Esophagus squamous epithelium (tissue), 5 donors: ENCODE measurements at places on chromosomes 3 and 15.

DNA sequence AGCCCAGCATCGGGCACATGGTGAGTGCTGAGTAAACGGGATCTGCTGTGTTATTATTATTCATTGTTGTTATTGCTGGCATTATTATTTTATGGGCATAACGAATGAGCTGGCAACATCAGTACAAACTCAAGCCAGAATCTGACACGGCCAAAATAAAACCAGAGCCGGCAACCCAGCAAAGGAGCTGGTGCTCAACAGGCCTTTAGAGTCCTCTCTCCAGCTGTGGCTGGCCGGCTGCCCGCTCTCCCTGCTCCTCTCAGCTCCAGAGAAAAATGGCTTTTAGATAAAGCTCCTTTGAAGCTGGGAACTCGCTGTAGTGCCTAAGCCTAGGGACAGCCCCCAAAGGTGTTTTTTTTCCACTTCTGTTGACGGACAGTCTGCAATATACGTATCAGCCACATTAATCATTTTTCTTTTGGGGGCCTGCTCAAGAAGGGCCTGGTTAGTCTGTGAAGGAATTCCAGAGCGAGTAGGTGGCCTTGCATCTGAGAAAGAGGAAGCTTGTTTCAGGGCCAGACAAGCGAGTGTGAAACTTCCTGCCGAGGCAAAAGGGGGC lies 193.9 kb upstream of the UBE2E1 start:
- DNase-seq: no peak

GRCh38 chr3:37964716-37965115 lies 25.9 kb upstream of the VILL start:
- DNase-seq: no peak

- DNase-seq: no peak
Observed at GRCh38 chr15:88647351-88648105, 8.7 kb downstream of the ISG20 start.

DNA sequence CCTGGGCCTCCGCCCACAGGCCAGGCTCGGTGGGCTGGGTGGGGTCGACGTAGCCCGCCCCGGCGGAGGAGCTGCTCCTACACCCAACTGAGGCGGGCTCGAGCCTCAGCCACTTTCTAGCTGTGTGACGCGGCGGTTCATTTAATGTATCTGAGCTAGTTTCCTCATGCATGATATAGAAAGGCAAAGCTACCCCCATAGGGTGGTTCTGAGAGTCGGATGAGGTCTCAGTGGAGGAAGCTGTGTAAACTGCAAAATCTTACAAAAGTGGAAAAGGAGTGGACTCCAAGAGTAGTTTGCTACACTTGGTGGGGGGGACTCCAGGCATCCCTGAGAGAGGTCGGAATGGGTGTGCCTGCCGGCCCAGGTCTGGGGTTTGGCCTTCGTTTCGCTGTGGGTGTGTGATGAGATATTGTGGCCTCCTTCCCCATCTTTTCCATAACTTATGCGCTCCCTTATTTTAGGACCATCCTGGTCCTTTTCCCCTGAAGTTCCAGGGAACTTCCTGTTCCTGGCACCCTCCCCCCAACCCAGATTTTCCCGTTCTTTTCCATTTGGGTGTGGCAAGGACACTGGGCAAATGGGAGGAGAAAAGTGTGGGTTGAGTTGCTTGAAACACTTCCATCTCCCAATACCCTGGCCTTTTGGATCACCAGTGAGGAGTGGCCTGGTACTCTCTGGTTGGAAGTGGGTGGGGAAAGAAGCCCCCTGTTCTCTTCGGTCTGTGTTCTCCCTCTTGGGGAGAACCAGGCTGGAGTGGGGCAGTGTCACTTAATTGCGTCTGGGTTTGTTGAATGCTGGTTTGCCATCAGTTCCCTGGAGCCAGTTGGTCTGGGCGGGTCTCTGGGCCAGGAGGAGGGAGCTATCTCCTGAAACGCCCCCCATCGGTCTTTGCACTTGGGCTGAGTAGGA lies 1.1 kb downstream of the PDIA5 start:
- no peak for DNase-seq

- no peak for DNase-seq
Observed at GRCh38 chr3:114319453-114319852, 25.6 kb downstream of the TIGIT start.

DNA sequence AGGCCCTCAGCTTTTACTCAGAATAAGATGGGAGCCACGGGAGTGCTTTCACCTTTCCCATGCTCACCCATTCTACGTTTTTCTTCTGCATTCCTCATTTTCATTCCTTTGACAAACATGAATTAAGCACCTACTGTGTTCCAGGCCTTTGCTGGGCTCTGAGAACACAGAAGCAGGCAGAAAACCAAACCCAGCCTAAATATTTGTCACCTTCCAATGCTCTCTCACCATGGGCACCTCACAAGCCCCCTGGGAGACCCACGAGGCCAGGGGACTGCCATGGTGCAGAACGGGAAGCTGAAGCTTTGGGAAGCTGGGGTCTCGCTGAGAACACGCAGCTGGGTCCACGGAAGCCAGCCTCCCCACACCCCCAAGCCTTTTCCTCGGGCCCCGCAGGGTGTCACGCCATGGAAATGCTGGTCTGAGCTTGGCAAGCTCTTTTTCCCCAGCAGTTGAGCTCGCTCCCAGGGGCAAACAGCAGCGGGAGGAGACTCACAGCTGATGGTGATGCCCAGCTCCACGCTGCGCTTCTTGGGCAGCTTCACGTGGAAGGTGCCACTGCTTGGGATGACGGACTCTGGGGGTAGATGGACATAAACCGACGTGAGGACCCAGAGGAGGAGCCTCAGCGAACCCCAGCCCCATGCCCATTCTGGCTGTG lies 27.7 kb downstream of the GRIP2 start:
- DNase-seq: no peak

DNA sequence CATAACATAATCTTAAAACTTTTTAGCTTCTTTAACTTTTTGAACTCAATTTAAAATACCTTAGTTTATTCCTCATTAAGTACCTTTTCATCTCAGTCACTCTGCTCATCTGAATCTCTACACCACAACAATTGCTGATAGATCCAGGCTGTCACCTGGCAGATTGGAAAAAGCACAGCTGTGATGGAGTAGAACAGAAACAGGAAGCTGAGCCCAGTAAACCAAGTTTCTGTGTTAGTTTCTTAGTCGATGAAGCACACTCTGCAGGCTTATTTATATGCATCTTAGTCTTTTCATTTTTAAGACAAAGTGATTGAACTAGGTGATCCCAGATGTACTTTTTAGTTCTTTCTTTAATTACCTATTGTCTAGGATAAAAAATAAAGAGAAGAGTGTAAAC lies 1398.0 kb upstream of the ALCAM start:
- DNase-seq: no peak

- no peak for DNase-seq
Observed at GRCh38 chr15:29278436-29279105, 8.9 kb upstream of the NSMCE3 start.

- DNase-seq: no peak
Observed at GRCh38 chr15:92614301-92614700, 41.3 kb downstream of the FAM174B start.

GRCh38 chr3:99777708-99778107 lies 40.0 kb upstream of the CMSS1 start:
- no peak for DNase-seq

- DNase-seq: no peak
Observed at GRCh38 chr3:177467247-177467985, 270.1 kb upstream of the TBL1XR1 start.

DNA sequence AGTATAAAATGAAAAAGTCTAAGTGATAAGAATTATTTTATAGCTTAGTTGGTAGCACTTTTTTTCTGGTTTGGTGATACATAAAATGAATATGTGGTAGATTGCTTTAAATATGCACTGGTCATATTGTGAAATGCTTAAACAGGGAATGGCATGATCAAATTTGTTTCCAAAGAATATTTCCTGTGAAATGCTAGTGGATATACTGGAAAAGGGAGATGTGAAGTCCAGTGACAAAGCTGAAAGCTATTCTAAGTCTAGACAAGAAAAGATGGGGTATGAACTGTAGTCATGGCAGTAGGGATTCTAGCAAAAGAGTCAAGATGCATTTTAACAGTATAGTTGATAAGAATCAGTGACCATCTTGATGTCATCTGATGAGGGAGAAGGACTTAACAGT lies 98.9 kb upstream of the MME start:
- DNase-seq: no peak

DNA sequence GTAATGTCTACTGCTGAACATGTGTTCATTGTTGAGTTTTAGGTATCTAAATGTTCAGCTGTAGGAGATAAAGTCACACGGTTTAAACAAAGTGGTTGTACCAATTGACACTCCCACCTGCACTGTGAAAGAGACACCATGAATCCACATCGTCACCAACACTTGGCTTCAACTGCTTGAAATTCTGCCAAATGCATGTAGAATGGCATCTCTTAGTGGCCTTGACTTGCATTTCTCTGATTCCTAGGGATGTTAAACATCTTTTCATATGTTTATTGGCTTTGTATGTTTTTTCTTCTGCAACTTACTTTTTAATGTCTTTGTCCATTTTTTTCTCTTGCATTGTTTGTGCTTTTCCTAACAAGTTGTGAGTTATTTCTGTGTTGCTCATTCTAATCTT lies 43.4 kb downstream of the RPLP1 start:
- no peak for DNase-seq

DNA sequence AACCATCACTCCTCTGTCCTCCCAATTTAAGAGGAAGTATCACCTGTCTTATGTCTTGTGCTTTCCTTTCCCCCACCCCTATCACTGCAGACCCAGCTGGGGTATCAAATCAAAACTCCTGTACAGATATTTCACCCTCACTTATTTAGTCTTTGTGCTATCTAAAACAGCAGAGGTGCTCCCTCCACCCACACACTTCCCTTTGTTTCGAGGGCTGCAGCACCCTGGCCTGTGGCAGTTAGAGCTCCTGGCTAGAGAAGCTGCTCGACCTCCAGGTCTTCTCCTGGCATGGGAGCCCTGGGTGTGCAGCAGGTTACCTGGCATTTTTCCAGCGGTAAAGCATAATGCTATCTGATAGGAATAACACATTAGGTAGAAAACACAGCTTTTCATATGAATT lies 181.4 kb upstream of the BCL6 start:
- no peak for DNase-seq

DNA sequence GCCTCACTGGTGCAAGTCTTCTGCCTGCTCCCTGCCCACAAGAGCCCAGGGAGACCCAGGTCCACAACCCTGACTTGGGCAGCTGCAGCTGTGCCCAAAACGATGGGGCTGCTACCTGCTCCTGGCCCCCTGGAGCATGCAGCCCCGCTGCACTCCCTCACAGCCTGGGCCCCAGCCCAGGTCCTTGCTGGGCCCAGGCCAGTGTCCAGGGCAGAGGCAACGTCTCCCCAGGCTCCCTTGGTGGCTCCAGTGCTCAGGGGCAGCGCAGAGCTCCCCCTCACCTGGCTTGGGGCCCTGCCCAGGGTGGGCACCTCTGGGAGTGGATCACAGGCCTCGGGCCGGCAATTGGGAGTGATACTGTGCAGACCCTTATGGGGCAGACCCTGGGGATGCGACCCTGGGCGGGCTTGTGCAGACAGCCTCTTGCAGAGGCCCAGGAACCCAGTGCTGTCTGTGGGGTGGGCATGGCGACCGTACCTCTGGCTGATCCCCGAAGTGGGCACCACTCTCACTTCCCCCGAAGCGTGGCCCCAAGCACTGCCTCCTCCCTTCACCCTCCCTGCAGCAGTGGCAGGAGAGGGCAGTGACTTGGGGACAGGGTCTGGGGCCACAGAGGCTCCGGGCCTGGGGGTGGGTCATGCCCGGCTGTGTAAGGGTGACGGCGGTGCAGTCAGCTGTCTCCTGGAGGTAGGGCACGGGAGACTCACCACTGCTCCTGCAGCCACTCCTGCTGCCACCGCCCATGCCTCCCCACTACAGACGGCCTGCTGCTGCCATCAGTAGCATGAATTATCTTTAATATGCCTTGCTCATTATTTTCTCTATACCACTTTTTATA lies 255.9 kb downstream of the DOCK3 start:
- DNase-seq: no peak

GRCh38 chr3:149486726-149487125 lies 12.2 kb downstream of the TM4SF4 start:
- DNase-seq: no peak

GRCh38 chr3:125011941-125012340 lies 43.9 kb downstream of the HEG1 start:
- no peak for DNase-seq

- no peak for DNase-seq
Observed at GRCh38 chr3:151926956-151927355, 53.5 kb downstream of the SUCNR1 start.
